Left lobe of liver (tissue), 2 donors: ENCODE measurements at places on chromosomes 16 and 17. TPM values are rescaled to one million over a fixed set of nuclear protein-coding genes. Genes with fewer than 3 reads are reported as not detected.

The KRTAP29-1 gene
- total RNA-seq, result not detected

The NKD1 gene
- total RNA-seq, result 3.9 TPM

DNA sequence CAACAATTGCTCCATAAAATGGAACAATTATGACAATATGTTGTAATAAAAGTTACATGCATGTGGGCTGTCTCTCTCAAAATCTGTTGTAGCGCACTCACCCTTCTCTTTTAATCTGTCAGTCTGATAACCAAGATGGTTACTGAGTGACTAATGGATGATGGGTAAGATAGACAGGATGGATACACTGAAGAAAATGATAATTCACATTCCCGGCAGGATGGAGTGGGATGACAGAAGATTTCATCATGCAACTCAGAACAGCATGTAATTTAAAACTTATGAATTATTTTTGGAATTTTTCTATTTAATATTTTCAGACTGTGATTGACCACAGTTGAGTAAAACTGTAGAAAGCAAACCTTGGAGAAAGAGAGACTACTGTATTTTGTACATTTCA lies 30.5 kb downstream of the CDH13 start:
- no peak for DNase-seq

The NGFR gene
- total RNA-seq, result 14.0 TPM

- no peak for DNase-seq
Observed at GRCh38 chr16:82027629-82028064, 7.4 kb upstream of the HSD17B2 start.

DNA sequence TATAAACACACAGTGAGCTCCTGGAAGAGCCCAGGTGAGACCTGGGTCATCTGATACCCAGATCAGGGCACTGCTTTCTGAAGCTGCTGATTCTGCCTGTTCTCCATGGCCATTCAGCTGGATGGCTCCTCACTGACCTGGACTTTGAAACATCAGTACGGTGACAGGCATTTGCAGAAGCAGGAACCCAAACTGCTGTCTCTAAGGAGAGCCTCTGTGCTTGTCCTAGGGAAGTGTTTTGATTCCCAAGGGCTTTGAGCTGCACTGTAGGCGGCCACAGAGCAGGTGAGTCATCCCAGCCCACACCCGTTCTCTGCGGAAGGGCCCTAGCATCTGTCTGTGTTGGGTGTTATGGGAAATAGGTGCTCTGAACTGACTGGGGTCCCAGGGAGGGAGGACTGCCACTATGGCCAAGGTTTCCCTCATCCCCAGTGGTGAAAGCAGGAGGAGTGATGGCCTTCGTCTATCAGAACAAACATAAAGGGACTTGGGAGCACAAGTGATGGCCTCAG lies 60.7 kb upstream of the ADCY9 start:
- no peak for DNase-seq

The GCGR gene
- 109 TPM for total RNA-seq

GRCh38 chr17:57034807-57035754 lies 50.0 kb upstream of the AKAP1 start:
- no peak for DNase-seq

The NBR1 gene
- total RNA-seq, result 55.2 TPM

DNA sequence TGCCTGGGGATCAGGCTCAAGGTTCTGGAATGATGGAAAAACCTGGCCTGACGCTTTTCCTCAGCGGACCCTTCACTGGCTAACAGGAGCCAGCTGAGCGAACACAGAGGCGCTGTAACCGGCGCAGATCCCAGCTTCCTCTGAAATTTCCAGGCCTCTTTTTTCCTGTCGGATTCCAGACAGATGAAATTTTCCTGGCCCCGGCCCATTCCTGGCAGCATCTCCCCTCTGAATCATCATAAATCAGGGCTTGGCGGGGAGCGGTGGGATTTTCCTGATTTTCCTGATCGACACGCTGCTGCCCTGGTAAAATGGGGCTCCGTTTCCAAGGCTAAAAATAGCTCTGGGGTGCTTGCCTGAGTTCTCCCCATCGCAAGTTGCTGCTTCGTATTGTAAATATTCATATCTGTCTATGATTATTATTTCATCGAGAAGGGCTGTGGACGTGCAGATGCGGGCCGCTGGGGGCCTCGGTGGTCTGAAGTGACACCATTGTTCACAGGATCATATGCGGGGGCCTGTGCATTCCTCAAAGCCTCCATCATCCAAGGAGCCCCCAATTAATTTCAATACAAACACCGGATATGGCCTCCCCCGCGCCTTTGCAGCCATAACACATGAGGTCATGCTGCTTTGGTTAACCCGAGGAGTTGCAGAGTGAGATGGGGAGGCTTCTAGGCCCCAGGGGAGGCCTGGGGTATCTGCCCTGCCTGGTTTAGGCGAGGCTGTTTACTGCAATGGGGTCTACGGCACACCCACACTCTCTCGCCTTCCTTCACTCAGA lies 45.8 kb upstream of the ETV4 start:
- DNase-seq, result peak; percentile 47

The VASN gene
- total RNA-seq, result 22.3 TPM

The GNGT2 gene
- total RNA-seq, result 0.20 TPM

DNA sequence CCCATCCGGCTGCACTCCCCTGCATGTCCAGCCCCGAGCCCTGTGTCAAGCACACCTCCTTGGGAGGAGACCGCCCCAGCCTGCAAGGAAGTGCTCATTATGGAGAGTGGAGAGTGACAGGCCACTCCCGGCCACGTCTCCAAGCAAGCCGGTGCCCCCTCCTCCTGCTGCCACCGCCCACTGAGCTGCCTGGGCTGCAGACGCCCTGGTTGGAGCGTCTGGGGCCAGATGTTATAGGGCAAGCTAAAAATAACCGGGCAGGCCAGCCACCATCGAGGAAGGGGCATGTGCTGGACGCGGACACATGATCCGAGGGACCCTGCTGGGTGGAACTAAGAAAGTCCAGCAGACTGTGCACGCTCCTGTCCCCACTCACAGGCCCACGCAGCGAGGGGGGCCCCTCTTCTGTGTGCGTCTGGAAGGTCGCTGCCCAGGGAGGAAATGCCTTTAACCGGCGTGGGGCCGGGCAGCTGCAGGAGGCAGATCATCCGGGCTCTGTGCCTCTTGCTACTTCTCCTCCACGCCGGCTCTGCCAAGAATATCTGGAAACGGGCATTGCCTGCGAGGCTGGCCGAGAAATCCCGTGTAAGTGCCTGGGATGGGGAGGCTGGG lies at the start of gene WFDC1:
Gene WFDC1 (plus strand): TSS at position 348 of the 612 bp plus-strand sequence. CDS start 94 bp downstream, at position 442.
- no peak for DNase-seq

- DNase-seq, result no peak
Observed at GRCh38 chr17:20948984-20949777, 93.6 kb downstream of the USP22 start.

- no peak for DNase-seq
Observed at GRCh38 chr17:45645330-45645729, 138.8 kb upstream of the CRHR1 start.

GRCh38 chr16:48383877-48384519 lies 1.2 kb downstream of the SIAH1 start:
- peak; percentile 59 for DNase-seq

GRCh38 chr17:55962951-55963401 lies 190.3 kb upstream of the ANKFN1 start:
- DNase-seq, result no peak

The OR1F1 gene
- not detected for total RNA-seq

DNA sequence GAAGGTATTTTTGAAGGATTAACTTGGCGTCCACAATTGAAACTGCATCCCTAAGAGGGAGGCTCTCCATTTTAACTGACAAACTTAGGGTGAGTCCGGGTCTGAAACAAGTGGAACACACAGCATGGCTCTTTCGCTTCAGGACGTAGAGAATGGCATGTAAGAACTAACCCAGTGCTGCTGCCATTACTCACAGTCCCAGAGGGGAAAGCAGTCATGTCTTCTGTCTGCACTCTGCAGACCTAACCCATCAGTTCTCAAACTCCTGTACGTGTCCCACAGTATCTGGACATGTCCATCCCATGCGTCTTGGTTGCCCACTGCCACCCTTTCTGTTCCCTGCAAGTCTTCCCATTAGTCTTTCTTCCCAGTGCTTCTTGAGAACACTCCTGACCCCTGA lies 563 bp downstream of the ST6GALNAC1 start:
- no peak for DNase-seq

The RTN4RL1 gene
- total RNA-seq, result 1.8 TPM

DNA sequence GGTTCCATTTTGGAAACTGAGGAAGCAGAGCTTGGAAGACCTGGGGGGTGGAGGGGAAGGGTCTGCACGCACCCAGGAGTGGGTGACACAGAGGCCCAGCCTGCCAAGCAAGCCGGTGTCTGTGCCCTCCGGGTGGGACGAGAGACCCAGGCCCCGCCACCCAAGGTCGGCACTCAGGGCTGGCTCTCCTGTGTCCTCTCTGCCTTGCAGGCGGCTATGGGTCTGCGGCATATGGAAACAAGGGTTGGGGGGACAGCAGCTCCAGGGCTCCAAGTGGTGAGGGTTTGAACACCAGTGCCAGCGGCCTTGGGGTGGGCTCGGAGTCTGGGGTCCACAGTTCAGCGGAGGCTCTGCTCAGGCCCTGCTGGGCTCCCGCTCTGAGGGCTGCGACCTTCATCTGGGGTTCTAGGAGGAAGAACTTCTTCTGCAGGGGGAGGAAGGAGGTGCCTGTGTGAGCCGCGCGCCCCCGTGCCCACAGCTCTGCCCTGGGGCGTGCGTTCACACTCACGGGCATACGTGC lies 4.6 kb upstream of the CD7 start:
- DNase-seq, result no peak

DNA sequence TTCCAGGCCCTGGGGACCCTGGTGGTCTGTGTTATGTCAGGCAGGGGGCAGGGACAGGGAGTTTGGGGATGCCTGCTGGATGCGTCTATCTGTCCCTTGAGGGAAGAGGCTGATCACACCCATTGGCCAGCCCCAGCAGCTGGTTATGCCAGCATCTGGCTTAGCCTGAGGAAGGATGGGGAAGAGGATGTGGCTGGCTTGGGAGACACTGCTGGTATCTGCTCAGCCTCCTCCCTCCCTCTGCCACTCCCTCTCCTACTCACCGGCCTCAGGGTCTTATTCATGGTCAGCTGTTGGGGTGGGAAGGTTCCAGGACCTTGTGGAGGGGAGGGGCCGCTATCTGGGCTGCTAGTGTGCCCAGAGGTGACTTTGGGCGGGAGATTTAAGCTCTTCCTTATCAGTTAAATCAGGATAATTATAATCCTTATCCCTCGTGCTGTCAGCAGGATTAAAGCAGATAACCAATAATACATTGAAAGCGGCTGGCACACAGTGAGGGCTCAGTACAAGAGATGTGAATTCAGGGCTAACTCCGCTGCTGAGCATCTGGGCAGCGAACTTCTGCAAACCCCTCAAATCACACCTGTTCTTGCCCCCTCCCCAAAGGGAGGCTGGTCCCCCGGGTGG lies 36.0 kb upstream of the MLKL start:
- DNase-seq, result no peak

DNA sequence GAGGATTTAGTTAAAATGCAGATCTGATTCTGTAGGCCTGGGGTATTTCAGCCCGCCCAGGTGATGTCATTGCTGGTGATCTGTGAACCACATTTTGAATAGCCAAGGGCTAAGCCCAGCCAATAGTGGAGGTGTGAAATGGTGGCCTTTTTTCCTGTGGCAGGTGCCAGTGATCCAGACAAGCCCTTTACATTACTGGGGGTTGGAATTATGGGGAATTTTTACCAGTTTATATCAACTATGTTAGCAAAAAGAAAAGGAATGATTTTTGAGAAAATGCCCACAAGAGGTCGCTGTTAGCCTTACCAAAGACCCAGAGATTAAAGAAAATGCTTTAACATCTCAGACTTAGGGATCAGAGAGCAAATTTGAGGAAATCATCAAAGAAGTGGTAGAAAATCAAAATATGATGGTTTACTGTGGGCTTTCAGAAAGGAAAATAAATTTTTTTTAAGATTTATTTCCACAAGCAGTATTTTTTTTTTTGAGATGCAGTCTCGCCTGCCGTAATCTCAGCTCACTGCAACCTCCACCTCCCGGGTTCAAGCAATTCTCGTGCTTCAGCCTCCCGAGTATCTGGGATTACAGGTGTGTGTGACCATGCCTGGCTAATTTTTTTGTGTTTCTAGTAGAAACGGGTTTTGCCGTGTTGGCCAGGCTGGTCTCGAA lies 3.9 kb downstream of the VPS35L start:
- no peak for DNase-seq

DNA sequence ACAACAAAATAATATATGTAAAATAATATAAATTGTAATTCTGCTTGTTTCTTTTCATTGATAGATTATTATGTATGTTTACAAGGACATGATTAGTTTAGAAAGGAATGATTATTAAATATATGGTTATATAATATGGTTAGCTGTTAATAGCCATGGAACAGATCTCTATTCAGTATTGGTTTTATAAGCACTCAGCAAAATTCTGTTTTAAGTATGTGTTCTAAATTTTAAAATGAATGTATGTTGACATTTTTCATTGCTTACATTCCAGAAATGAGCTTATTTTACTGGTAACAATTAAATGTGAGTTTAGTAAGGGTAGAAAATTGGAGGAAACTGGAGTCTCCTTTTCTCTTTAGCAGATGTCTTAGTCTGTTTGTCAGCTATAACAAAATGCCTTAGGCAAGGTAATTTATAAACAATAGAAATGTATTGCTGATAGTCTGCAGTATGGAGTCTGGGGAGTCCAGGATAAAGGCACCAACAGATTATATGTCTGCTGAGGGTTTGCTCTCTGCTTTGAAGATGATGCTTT lies 45.4 kb downstream of the NFAT5 start:
- no peak for DNase-seq

DNA sequence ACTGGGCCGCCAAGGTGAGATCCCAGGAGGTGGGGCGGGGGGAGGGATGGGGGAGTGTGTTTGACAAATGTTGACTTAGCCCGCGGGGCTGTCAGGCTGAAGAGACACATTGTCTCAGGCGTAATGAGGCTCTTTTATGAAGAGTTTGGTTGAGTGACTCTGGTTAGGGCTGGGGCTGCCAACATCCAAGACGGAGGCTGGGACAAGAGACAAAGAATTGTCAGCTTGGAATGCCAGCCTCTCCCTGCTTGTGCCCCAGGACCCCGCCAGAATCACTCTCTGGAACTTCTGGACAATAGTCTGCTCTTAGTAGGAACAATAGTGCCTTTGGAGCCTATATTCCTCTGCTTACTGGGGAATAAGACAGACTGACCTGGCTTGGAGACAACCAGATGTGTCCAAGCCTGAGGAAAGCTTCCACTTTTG lies 24.0 kb downstream of the PCTP start:
- DNase-seq, result no peak

GRCh38 chr17:70120425-70120824 lies 45.4 kb downstream of the KCNJ16 start:
- no peak for DNase-seq
